ENCODE measurements at places on chromosomes 1 and 21.

- no peak for DNase-seq
Measured at GRCh38 chr21:29163341-29164115, 33.1 kb downstream of the MAP3K7CL start.

DNA sequence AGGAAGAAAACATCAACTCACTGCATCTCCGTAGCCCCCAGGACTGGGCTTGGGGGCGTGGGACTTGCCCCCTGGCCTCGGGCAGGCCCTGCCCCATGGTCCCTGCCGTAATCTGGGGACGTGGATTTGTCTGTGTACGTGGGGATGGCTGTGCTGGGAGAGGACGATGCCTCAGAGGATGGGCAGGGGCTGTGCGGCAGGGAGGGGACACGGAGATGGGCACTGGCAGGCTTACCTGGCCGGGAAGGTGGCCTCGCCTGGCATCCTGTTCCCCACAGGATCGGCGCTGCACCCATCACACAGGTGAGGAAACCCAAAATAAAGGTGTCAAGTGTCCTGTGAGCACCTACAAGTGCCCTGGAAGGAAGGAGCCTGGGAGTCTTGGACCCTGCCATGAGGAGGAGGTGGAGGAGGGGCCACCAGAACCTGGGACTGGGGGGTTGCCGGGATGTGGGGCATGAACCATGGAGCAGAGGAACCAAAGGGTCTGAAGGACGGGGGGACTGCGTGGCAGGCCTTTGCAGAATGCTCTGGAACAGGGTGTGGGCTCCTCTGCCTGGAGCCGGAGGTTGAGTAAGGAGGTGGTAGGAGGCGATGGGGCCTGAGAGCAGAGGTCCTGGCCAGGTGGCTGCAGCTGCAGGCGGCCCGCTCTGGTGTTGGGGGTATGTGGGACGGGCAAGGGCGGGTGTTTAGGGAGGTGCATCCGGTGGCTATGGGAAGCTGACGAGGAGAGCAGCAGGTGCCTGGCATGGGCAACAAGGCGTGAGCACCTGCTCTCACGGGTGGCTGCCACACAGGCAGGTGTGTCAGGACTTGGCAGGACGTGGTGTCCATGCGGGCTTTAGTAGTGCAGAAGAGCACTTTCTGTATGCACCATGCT is 27.8 kb upstream of the LRRC3 start:
- DNase-seq = no peak

DNA sequence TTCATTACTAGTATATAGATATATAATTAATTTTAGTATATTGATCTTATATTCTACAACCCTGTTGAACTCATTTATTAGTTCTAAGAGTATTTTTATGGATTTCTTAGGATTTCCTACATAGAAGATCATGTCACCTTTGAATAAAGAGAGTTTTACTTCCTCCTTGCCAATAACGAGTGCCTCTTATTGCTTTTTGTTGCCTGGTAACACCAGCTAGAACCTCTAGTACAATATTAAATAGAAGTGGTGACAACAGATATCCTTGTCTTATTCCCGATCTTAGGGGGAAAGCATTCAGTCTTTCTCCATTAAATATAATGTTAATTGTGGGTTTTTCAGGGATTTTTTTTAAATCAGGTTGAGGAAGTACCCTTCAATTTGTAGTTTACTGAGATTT is 40.8 kb downstream of the WNT2B start:
- no peak for DNase-seq

GRCh38 chr1:39061951-39062350 is 35.8 kb downstream of the NDUFS5 start:
- no peak for DNase-seq

- no peak for DNase-seq
Measured at GRCh38 chr21:28455253-28455600, 537.5 kb downstream of the LTN1 start.

GRCh38 chr1:54200519-54200997 is 591 bp downstream of the MRPL37 start:
- DNase-seq = no peak

- no peak for DNase-seq
Measured at GRCh38 chr21:24023402-24023801, 1583.9 kb downstream of the MRPL39 start.

DNA sequence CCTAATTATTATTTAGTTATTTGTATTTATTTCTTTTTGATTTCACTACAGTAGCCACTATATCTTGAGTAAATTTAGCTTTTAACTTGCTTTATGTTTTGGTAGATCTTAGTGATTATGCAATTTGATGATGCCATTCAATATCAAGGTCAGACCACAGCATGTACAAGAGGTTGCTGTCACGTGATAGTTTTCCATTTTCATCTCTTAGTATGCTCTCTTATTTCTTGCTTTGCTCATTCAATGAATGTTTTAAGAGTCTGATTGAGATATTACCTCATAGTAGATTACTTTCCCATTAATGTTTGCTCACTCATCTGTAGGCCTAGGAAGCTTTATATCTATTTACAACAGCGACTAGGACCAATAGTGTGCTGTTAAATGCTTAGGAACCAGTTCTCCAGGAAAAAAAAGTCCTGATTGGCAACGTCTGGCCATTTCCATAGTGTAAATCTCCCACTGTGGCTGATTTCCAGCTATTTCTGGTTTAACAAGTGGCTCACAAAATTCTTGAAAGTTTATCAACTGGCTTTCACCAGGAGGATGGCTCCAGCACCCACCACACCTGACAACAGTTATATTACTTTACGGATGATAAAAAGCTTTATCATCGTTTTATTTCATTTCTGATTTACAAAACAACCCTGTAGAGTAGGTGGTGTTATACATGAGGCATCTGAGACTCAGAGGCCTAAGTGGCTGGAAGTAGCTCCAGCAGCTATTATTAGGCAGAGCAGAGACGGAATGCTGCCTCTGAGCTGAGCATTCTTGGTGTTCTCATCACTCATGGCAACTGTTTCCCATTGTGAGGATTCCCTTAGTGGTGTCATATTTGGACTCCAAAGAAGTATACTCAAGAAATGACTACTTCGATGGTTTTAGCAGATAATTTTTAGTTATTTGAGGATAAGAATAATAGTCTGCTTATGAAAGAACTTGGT is 235.2 kb downstream of the DISC1 start:
- no peak for DNase-seq

- DNase-seq = no peak
Measured at GRCh38 chr1:78726686-78727085, 77.1 kb downstream of the IFI44 start.

DNA sequence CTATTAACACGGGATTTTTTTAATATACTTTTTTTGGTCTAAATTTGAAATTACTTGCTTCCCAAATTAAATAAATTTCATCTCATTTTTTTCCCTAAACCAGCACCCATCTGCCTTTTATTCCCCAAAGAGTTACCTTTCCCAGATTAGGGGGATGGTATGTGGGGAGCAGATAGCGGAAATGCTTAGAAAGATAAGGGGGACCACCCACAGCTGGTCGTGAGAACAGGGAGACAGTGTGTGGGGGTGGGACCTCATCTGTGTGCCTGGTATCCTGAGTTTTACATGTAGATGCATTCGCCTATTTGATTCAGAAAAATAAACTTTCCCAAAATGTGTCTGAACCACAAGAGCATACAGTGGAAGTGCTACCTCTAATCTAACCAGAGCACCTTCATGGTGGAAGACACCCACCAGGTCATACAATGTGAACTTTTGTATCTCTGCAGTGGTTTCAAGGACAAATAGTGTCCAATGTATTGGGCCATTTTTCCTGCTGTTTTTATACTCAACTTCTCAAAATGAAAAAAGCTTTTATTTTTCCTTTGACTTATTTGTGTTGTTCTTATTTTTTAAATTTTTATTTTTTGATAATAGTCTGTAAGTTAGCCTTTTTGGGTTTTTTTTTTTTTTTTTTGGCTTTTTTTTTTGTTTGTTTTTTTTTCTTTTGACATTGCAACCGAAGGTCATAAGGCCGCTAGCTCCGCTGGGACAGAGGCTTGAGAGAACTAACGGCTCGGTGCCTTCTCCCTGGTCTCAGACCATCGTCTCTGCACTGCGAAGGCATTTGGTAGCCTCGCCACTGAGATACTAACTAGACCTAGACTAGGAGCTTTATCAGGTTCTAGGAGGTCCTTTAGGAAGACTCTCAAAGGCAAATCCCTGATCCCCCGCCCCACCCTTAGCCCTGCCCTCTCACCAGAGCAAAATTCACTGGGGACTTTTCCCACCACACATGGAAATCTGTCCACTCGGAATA is 263.2 kb downstream of the TM2D1 start:
- no peak for DNase-seq

- DNase-seq = no peak
Measured at GRCh38 chr1:150596095-150596892, 16.9 kb upstream of the MCL1 start.

DNA sequence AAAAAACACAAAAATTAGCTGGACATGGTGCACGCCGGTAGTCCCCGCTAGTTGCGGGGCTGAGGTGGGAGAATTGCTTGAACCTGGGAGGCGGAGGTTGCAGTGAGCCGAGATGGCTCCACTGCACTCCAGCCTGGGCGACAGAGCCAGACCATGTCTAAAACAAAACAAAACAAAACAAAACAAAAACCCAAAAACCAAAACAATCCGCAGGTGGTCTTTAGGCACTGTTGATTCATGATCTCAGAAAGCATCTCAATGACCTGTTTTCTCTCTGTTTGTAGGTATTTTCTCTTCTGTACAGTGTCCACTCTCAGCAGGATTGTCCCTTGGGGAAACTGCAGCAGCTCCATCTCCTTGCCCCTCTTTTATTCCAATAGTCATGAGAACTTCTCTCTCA is 74.9 kb upstream of the ADGRL2 start:
- DNase-seq = no peak
